Activated CD8-positive, alpha-beta memory T cell treated with anti-CD3 and anti-CD28 coated beads, Interleukin-2, amount 10 ng/mL, durations not matched to agents 7 days and 5 days (primary cell): ENCODE measurements at places on chromosomes 13 and 19. TPM values are rescaled to one million over a fixed set of nuclear protein-coding genes. Genes with fewer than 3 reads are reported as not detected.

DNA sequence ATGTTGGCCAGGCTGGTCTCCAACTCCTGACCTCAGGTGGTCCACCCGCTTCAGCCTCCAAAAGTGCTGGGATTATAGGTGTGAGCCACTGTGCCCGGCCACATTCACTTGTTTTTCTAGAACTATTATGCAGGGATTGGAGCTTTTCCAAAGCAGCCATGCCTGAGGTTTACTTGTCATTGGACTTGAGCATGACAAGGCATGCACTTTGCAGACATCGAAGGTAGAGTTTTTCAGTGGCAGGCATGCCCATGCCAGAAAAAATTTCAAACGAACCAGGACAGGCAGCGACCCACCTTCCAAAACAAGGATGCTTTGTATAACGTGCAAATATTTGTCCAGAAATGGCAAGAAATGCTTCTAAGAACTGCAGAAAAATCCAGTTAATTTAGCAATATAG is 17.7 kb downstream of the PNMA8A start:
- H3K36me3 ChIP-seq, result peaks cover 2% of the 10 kb centered on the region
- DNase-seq, result no peak
- peaks cover 28% of the 10 kb centered on the region for H3K27me3 ChIP-seq
- no peaks in the 10 kb centered on the region for H3K4me1 ChIP-seq
- no peak overlapping the region for H3K4me3 ChIP-seq

DNA sequence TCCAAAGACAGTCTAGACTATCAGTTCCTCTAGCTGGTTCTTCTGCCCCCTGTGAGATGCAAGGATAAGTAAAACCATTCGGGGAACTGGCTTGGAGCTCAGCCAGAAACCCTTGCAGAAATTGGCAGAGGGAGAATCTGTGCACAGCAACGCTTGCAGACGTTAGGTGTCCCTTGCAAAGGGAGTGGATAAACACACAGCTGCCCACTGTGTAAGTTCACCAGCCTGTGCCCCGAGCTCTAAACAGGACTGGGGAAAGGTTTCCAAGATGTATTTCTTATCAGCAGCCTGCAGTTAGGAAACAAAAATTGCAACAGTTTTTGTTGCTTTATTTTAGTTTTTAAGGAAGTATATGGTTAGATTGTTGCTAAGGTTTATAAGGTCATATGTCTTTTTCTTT is 19.0 kb upstream of the ADGRE1 start:
- no peak for DNase-seq
- H3K27me3 ChIP-seq, result no peaks in the 10 kb centered on the region
- no peak overlapping the region for H3K27ac ChIP-seq
- H3K4me3 ChIP-seq, result no peak overlapping the region

- peak overlapping the region; percentile 82 for H3K4me3 ChIP-seq
- no peaks in the 10 kb centered on the region for H3K27me3 ChIP-seq
- H3K27ac ChIP-seq, result peak overlapping the region; percentile 88
- H3K4me1 ChIP-seq, result peaks cover 35% of the 10 kb centered on the region
- peaks cover 4% of the 10 kb centered on the region for H3K36me3 ChIP-seq
These were observed 813 bp downstream of the ZNF296 start for GRCh38 chr19:45075301-45076028.

The ZNF541 gene
- total RNA-seq, result 0.32 TPM

DNA sequence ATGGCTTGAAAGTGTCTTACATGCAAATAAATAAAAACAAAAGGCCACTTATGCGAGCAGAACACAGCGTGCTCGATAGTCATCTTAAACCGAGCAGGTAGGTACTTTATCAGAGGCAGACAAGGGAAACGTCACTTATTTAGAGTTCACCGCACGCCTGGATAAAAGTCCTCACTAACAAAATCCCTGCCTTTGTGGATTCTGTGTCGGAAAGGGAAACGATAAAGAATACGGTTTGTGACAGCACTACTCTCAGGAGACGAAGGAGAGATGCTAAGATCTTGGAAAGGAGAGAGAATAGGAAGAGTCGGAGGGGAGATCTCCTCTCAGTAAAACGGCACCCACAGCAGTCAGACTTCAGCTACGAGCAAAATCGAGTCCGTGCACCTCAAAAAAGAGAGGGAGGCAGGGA is 581 bp downstream of the RCBTB1 start:
- DNase-seq, result no peak
- H3K27ac ChIP-seq, result peak overlapping the region; percentile 73
- peaks cover 8% of the 10 kb centered on the region for H3K36me3 ChIP-seq
- peak overlapping the region; percentile 87 for H3K4me3 ChIP-seq

- H3K27ac ChIP-seq, result no peak overlapping the region
- DNase-seq, result no peak
- H3K27me3 ChIP-seq, result no peaks in the 10 kb centered on the region
- H3K36me3 ChIP-seq, result no peaks in the 10 kb centered on the region
- H3K4me3 ChIP-seq, result no peak overlapping the region
These were observed 546.1 kb downstream of the SUCLA2 start for GRCh38 chr13:47454986-47455385.

DNA sequence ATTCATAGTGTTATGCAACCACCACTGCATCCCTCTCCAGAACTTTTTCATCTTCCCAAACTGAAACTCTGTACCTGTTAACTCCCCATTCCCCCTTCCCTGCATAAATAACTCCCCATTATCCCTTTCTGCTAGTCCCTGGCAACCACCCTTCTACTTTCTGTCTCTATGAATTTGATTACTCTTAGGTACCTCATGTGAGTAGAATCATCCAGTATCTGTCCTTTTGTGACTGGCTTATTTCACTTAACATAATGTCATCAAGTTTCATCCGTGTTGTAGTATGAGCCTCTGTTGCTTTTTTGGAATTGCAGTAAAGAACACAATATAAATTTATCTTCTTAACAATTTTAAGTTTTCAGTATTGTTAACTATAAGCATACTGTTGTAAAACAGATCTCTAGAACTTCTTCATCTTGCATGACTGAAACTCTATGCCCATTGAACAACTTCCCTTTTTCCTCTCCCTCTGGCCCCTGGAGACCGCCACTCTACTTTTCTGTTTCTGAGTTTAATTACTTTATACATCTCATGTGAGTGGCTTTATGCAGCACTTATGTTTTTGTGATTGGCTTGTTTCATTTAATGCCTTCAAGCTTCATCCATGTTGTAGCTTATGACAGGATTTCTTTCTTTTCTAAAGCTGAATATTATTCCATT is 87.3 kb upstream of the ABCC4 start:
- H3K4me1 ChIP-seq, result no peaks in the 10 kb centered on the region
- no peak overlapping the region for H3K4me3 ChIP-seq
- no peak overlapping the region for H3K27ac ChIP-seq
- H3K27me3 ChIP-seq, result peaks cover 23% of the 10 kb centered on the region

GRCh38 chr19:42555317-42555716 is 27.0 kb upstream of the CEACAM1 start:
- H3K27me3 ChIP-seq, result peaks cover 37% of the 10 kb centered on the region
- H3K4me1 ChIP-seq, result peaks cover 10% of the 10 kb centered on the region
- no peak overlapping the region for H3K4me3 ChIP-seq
- no peak overlapping the region for H3K27ac ChIP-seq

GRCh38 chr19:42596391-42597072 is 1.8 kb upstream of the CEACAM8 start:
- H3K27ac ChIP-seq, result no peak overlapping the region
- peaks cover 31% of the 10 kb centered on the region for H3K27me3 ChIP-seq
- no peaks in the 10 kb centered on the region for H3K36me3 ChIP-seq
- DNase-seq, result no peak
- H3K4me1 ChIP-seq, result no peaks in the 10 kb centered on the region

GRCh38 chr13:80530191-80530590 is 189.3 kb upstream of the SPRY2 start:
- H3K27ac ChIP-seq, result no peak overlapping the region
- H3K27me3 ChIP-seq, result no peaks in the 10 kb centered on the region
- H3K4me1 ChIP-seq, result no peaks in the 10 kb centered on the region
- no peak overlapping the region for H3K4me3 ChIP-seq

GRCh38 chr13:27601803-27602202 is 18.5 kb downstream of the LNX2 start:
- no peaks in the 10 kb centered on the region for H3K27me3 ChIP-seq
- no peak overlapping the region for H3K27ac ChIP-seq
- no peak overlapping the region for H3K4me3 ChIP-seq
- no peak for DNase-seq

DNA sequence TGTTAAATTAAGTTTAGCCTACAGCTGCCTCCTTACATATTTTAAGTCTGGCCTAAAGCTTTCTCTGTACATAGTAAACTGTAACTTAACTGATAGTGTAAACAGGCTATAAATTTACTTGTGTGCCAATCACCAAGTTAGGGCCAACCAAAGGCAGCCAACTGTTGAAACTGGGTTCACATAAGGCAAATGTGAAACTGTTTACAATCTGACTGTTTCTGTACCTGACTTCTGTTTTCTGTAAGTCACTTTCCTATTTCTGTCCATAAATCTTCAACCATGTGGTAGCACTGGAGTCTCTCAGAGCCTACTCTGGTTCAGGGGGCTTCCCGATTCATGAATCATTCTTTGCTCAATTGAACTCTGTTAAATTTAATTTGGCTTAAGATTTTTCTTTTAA is 103.1 kb downstream of the RAP2A start:
- no peak overlapping the region for H3K27ac ChIP-seq
- DNase-seq, result no peak
- no peaks in the 10 kb centered on the region for H3K36me3 ChIP-seq

DNA sequence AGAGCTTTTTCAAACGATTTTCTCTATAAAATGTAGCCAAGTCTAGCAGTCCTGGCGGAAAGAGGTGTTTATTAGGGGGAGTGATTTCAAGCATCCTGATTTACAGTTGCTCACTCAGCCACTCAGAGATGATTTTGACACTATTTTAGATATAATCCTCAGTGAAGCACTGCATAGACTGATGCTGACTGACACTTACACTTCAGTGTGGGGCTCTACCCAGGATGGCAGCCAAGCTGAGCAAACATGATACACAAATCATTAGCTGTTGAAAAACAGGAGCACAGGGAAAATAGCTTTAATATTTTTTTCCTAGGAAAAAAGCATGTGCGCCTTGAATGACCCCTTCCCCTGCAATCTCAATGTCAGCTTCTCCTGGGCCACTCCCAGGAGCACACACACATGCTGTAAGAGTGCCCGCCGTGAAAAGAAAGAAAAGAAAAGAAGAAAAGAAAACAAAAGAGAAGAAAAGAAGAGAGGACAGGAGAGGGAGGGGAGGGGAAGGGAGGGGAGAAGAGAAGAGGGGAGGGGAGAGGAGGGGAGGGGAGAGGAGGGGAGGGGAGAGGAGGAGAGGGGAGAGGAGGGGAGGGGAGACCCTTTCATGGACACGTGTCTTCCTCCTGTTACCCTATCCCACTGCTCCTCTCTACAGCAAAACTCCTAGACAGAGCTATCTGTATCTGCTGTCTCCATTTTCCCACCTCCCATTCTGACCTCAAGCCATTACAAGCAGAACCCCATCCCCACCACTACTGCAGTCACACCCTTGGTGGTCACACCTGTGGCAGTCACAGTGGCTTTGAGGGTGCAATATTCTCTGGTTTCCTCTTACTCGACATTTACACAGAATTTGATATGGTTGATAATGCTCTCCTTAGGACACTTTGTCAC is 36.4 kb downstream of the RCBTB2 start:
- H3K27ac ChIP-seq, result peak overlapping the region; percentile 89
- H3K4me3 ChIP-seq, result peak overlapping the region; percentile 48
- no peaks in the 10 kb centered on the region for H3K27me3 ChIP-seq
- peak; percentile 89 for DNase-seq

GRCh38 chr19:2355168-2356035 is 4.7 kb upstream of the TMPRSS9 start:
- no peaks in the 10 kb centered on the region for H3K36me3 ChIP-seq
- no peak overlapping the region for H3K27ac ChIP-seq
- H3K4me1 ChIP-seq, result no peaks in the 10 kb centered on the region
- H3K27me3 ChIP-seq, result peaks cover 5% of the 10 kb centered on the region

DNA sequence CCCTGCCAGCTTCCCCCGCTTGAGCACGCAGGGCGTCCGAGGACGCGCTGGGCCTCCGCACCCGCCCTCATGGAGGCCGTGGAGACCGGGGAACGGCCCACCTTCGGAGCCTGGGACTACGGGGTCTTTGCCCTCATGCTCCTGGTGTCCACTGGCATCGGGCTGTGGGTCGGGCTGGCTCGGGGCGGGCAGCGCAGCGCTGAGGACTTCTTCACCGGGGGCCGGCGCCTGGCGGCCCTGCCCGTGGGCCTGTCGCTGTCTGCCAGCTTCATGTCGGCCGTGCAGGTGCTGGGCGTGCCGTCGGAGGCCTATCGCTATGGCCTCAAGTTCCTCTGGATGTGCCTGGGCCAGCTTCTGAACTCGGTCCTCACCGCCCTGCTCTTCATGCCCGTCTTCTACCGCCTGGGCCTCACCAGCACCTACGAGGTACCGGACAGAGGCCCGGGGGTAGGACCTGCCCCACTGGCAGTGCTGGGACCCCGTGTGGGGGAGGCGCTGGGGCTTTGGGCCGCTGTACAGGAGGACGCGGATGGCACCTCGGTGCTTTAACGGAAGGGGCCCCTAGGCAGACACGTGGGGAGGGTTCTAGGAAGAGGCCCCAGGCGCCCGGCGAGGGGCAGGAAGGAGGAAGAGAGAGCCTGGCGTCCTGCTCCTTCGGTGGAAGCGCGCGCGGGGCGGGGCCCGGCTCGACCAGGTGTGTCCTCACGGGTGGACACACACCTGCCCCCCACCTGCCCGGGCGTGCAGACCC is 681 bp downstream of the SLC5A5 start:
- H3K36me3 ChIP-seq, result no peaks in the 10 kb centered on the region
- H3K4me3 ChIP-seq, result peak overlapping the region; percentile 77
- H3K4me1 ChIP-seq, result peaks cover 22% of the 10 kb centered on the region
- peak overlapping the region; percentile 24 for H3K27ac ChIP-seq

The TTYH1 gene
- total RNA-seq, result 1.2 TPM

DNA sequence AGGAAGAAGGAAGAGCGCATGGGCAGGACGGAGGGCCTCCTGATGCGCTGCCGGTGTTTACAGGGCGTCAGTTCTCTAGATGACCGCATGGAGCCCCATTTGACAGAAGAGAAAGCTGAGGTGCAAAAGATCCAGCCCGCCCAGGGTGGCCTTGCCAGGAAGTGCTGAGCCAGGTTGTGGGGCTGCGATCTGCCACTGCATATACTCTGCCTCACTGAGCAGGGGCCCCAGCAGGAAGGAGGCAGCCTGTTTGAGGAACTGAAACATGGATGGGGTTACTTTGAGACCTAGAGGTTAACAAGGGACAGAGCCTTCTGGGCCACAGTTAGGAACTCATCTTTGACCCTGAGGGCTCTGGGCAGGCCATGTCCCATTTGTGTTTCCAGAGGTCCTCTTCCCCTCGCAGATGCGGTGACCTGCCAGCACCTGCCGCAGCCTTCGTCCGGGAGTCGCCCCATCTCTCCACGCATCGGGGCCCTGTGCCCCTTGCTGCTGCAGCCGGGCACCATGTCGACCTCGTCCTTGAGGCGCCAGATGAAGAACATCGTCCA is 3.2 kb downstream of the EPN1 start:
- peak overlapping the region; percentile 2 for H3K27ac ChIP-seq
- peaks cover 26% of the 10 kb centered on the region for H3K36me3 ChIP-seq
- H3K27me3 ChIP-seq, result no peaks in the 10 kb centered on the region
- no peak for DNase-seq
- no peak overlapping the region for H3K4me3 ChIP-seq

DNA sequence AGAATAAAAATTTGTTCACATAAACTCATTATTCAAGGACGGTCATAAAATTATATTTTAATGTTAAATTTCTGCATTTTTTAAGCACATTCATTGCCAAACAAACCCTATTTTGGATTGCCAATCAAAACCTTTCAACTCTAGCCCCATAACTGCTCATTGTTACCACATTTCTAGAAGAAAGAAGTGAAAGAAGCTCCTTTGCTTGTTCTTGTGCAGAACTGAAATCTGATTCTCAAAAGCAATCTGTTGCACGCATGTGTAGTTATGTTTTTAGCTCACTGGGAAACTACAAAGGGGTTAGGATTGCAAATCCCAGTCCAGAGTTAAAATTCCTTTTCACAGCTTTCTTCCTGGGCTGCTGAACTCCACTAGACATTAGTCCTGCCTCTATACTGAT is 109.5 kb upstream of the MIR17HG start:
- no peak for DNase-seq
- H3K36me3 ChIP-seq, result no peaks in the 10 kb centered on the region
- no peaks in the 10 kb centered on the region for H3K4me1 ChIP-seq
- H3K4me3 ChIP-seq, result no peak overlapping the region
